Osteoblast (primary cell): ENCODE measurements at places on chromosomes 7 and 10.

- no peak for DNase-seq
Observed at GRCh38 chr10:100836891-100837290, 75.9 kb upstream of the SLF2 start.

DNA sequence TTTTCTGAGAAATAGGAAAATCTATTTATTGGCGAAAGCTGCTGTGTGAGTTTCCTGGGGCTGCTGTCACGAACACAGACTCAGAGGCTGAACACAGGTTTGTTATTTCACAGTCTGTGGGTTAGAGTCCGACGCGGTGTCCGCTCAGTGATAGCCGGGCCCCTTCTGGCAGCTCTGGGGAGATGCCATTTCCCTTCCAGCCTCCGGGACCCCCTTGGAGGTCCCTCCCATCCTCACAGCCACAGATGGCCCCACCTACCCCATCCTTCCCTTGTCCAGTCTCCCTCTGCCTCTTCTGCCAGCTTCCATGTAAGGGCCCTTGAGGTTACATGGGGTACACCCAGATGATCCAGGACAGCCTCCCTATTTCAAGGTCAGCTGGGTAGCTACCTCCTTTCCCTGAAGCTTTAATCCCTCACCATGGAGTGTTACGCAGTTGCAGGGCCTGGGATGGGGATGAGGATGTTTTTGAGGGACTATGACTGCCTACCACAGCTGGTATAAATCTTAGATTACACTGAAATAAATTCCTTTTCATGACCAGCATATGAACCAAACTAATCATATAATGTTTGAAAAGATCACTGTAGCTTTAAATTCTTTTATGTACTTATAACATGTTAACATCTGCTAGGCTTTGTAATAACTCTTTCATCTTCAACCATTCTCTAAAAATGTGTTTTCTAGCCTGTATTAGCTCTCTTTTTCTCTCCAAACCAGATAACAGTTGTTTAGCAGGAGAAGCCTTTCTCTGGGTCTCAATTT is 98.5 kb downstream of the WDR37 start:
- no peak for DNase-seq

DNA sequence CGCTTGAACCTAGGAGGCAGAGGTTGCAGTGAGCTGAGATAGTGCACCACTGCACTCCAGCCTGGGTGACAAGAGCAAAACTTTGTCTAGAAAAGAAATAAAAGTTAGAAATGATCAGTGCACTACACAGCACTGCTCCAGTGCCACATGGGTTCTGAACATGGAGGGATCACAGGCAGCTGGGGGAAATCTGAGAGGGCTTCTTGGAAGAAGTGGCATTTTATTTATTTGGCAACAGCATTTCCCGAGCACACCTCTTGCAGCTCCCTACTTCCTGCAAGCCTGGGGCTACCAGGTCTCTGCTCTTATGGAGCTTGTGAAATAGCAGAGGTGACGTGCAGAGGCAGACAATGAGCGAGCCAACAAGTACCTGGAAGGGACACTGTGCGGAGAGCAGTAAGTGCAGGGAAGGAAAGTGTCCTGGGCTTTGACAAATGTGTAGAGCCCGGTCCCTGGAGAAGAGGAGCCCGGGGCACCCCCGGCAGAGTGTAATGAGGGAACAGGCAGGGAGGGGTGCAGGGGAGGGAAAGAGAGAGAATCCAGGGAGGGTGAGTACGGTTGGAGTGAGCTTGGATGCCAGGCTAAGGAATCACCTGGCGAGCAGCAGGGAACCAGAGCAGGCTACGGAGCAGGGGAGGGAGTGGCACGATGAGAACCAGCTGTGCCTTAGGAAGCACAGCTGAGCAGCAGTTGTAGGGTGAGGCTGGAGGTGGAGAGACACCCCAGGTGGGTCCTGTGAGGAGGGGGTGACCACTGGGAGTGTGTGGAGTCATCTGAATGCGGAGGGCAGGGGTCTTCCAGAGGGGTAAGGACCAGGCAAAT is 104.6 kb upstream of the CTBP2 start:
- no peak for DNase-seq

DNA sequence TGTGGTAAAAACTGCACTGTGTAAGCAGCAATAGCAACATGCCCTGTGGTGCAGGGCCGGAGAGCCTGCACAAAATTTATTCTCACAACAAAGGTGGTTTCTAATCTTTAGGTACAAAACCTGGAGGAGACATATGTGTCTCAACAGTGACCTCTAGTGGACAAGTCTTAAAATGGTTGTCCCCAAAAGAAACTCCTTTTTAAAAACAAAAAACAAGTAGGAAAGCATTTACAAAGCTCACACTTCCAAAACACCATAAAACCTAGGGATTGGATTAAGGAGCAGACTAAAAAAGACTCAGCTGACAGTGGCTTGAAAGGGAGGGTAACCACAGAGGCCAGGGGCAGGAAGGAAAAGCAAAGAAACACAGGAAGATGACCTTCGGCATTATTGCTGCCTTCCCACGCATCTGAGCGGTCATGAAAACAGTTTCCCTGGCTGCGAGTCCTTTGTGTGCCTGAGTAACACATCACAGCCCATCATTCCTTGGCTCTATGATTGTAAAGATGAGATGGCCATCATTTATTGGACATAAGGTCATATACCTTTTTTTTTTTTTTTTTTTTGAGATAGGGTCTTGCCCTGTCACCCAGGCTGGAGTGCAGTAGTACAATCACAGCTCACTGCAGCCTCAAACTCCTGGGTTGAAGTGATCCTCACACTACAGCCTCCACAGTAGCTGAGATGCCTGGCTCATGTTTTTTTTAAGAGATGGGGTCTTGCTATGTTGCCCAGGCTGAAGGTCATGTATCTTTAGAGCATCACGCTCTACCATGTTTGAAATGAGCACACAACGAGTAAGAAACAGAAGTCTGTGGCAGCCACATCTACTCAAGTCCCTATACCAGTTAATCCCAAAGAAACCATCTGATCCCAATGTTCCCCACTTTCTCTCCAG is 39.5 kb downstream of the RSU1 start:
- DNase-seq, result peak; percentile 85

DNA sequence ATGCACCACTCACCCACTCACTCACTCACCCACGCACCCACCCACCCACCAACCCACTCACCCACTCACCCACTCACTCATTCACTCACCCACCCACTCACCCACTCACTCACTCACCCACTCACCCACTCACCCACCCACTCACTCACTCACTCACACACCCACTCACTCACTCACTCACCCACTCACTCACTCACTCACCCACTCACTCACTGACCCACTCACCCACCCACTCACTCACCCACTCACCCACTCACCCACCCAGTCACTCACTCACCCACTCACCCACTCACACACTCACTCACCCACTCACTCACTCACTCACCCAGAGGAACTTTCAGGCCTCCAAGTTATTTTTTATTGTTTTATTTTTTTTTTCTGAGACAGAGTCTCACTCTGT is 93.1 kb upstream of the MKI67 start:
- DNase-seq, result no peak

GRCh38 chr7:112136271-112137008 is 69.8 kb downstream of the DOCK4 start:
- no peak for DNase-seq

- DNase-seq, result no peak
Observed at GRCh38 chr10:59865101-59865500, 41.3 kb downstream of the CCDC6 start.

- DNase-seq, result no peak
Observed at GRCh38 chr7:131720703-131721102, 164.3 kb upstream of the PODXL start.

DNA sequence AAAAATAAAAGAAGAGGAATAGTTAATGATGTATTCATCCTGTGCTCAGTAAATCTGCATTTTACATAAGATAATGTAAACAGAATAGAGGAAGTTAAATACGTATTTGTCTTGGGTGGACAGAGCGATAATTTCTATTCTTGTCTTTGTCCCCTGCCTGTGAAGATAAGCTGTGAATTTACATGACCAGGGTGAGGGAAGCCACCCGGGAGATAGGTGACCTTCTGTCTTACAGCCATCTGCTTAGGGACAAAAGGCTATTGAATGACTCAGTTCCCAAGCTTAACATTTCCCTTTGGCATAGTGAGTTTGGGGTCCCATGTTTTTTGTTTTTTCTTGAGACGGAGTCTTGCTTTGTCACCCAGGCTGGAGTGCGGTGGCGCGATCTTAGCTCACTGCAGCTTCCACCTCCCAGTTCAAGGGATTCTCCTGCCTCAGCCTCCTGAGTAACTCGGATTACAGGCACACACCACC is 88.7 kb upstream of the KCTD7 start:
- DNase-seq, result no peak

DNA sequence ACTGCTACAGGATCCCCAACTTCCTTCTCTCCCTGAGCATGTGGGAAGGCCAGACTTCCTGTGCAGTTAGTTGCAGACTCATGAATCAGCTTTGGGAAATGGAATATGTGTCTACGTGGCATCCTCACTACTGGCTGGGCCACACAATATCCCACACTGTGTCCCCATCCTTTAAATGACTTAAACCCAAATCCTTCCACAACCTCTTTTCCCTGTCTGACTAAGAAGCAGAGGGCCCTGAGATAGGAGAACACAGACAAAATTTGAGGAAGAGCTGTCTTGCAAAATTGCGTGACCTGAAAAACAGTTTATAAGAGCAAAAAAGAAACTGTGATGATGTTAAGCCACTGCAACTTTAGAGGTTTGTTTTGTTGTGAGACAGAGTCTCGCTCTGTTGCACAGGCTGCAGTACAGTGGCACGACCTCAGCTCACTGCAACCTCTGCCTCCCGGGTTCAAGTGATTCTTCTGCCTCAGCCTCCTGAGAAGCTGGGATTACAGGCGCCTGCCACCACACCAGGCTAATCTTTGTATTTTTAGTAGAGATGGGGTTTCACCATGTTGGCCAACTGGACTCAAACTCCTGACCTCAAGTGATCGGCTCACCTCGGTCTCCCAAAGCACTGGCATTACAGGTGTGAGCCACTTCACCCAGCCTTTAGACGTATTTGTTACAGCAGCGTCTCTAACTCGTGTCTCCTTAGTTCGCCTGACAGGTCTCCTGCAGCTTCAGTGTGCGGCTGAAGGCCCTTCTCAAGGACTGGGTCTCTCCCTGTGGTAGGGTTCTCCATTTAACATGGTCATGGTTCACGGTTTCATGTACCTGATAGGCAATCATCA is 46.9 kb upstream of the SFMBT2 start:
- DNase-seq, result no peak

- DNase-seq, result peak; percentile 87
Observed at GRCh38 chr10:133275684-133276092, 980 bp downstream of the ADAM8 start.

DNA sequence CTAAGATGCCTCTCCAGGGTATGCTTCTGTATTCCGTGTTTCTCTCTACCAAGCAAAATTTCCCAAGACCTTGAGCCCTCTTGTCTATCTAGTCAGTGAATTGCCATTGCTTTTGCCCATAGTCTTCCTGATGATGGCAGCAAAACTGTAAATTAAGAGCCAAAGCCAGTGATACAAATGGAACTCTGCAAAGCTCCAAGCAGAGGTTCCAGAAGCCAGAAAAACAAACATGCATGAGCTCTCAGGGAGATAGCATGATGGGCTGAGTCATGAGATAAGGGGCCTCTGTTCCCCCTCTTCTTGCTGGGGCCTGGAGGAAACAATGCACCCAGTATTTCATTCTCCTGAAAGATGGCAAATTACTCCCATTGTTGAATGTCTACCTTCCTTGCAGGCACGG is 24.7 kb downstream of the LSMEM1 start:
- DNase-seq, result no peak

DNA sequence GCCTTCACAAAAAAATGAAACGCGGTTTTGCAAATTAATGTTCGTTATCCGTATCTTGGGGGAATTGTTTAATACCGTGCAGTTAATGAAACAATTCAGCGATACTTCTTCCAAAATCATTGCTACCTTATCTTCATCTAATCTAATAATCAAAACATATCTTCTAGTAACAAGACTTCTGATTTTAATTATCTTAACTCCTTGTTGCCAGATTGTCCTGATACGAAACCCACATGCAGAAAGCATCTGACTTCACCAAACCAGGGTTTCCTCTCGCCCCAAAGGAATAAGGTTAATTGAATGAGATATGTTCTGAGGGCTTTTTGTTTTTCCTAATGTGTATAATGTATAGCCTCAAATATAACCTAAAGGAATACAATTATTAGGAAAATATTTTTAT is 105.2 kb upstream of the SH2B2 start:
- no peak for DNase-seq

DNA sequence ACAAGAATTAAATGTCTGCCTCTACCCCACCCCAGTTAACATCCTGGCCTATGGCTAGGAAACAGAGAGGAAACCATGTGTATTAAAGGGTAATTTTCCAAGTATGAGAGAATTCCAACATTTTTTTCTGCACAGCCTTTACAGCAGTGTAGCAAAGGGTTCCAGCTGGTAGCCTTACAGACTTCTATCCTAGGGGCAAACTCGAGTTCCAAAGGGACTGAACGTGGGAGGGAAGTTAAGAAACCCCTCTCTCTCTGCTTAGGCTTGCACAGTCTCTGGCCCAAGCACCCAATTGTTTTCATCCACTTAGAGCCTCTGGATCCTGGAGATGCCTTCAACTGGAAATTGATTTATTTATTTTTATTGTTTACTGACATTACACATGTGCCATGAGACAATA is 60.3 kb downstream of the SLC16A12 start:
- DNase-seq, result no peak

- peak; percentile 71 for DNase-seq
Observed at GRCh38 chr10:43390759-43391158, 18.2 kb downstream of the HNRNPF start.

- no peak for DNase-seq
Observed at GRCh38 chr10:14553448-14553847, 221.2 kb downstream of the FAM107B start.

GRCh38 chr7:14765731-14766130 is 136.8 kb downstream of the DGKB start:
- DNase-seq, result no peak

- DNase-seq, result no peak
Observed at GRCh38 chr7:42745357-42746059, 166.4 kb downstream of the C7orf25 start.

GRCh38 chr10:7886056-7886455 is 67.8 kb downstream of the TAF3 start:
- no peak for DNase-seq

- DNase-seq, result peak; percentile 31
Observed at GRCh38 chr7:4820967-4821471, 40.8 kb downstream of the PAPOLB start.

GRCh38 chr10:29392376-29393021 is 103.6 kb downstream of the LYZL1 start:
- DNase-seq, result peak; percentile 83

DNA sequence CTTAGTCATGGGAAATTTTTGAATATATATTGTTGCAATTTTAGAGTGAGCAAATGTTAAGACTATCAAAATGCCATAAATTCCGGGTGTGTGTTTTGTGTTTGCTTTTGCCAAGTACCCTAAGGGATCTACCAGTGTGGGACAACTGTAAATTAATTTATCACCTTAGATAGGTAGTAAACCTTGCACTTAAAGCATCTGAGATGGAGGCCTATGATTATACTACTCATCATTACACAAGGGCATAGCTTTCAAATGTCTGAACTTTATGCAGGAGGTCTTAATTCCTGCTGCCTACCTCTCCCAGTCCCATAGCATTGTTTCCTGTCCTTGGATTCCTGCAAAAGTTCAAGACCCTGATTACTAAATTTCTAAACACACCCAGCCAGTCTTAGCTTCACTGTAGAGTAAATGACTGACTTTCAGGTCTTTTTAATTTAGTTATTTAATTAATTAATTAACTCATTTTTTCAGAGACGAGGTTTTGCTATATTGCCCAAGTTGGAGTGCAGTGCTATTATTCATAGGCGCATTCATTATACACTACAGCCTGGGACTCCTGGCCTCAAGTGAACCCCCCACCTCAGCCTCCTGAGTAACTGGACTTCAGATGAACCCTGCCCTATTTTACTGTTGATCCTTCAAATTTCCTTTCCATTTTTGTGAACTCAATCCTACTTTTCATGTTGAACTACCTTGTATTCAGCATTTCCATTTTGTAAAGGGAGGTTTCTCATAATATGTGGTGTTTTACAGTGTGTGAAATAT is 47.0 kb downstream of the THSD7A start:
- DNase-seq, result no peak
